ENCODE measurements at places on chromosomes 11 and 22.

- DNase-seq, result no peak
Observed at GRCh38 chr11:86176165-86176884, 68.2 kb upstream of the EED start.

DNA sequence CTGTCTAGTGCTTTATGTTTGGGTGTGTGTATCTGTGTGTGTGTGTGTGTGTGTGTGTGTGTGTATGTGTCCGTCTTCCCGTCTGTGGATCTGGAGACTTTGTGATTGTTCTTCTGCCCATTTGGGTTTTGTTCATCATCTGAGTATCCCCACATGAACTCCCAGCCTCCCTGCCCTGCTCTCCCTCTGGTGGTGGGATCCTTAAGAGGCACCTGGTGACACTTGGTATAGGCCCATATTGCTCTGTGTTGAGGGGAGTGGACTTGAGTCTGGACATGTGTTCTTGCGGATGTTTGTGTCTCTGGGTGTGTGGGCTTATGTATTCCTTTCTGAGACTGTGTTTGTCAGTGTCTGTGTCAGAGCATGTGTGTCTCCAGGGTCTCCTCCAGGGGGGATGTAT lies 15.3 kb downstream of the RCOR2 start:
- peak; percentile 27 for DNase-seq

DNA sequence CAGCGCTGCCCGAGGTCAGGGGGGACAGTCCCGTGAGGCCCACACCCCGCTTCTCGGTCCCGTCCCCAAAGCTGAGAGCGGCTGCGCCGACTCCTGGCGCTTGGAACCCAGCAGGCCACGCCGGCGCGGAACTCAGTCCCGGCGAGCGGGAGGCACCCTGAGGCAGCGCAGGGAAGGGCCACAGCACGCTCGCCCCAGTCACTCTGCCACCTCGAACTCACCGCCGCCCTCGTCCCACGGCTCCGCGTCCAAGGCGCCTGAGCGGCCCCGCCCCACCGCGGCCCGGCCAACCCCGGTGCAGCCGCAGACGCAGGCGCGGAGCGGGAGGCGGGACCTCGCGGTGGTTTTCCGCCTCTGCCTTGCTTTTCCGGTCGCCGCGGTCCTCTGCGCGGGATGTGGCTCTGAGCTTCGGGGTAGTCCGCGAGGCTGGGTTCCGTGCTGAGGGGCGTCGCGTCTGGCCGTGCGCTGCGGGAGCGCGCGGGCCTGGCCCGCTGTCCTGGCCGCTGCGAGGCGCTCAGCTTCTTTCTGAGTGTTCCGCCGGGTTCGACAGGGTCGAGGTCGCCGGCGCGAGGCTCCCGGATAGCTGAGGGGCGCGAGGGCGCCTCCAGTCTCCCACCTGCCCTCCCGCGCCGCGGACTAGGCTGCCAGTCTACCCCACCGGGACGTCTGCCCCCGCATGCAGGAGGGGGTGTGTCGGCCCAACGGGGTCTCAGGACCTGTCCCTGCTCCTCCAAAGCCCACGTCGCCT lies at the start of gene CDPF1:
Gene CDPF1 (minus strand): TSS at position 259 of the 748 bp plus-strand sequence. CDS start 2,009 bp downstream, outside the sequence.
- peak; percentile 87 for DNase-seq

DNA sequence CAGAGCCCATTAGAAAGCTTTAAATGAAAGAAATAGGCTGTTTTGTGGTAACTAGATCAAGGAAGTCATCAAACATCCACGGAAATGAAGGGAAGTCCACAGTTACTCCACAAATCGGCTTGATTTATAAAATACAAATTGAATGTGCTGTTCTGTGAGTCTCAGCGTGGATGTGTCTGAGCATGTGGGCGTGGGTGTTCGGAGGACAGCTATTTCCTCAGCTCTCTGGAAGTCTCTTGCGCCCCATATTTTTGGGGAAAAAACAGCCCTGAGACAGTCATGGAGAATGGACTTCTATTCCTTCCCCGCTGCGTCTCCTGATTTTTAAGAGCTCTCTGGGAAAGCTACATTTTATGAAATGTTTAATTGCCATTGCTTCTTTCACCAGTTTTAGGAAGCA lies 144.4 kb downstream of the EFCAB6 start:
- DNase-seq, result no peak

DNA sequence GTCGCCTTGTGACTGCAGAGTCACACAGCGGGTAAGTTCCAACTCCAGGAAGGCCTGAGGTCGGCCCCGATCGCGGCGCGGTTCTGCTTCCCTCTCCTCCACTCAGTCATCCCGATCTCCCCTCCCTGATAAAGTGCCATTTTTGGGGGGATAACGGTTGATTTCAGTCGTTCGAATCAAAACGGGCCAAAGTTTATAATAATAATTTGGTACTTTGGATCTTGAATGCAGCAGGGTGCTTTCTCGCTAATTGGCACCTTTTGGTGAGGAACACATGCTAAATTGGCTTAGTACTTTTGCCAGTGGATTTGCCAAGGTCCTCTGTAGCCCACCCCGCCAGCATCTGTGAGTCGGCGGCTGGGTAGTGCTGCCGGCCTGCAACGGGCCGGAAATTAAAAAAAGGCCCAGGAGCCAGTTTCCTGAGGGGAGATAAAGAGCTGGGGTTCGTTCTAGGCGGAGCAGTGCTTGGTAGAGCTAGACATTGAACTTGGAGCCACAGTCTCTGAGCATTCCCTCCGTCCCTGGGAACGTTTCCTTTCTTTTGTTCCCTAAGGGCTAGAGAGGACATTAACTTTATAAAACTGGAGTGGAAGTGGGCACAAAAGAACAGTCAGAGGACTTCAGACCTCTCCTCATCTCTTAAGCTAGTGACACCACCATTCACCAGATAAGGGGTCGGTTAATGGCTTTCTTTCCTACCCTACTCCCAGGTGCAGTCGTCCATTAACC lies 997 bp downstream of the UBE2L3 start:
- DNase-seq, result no peak

DNA sequence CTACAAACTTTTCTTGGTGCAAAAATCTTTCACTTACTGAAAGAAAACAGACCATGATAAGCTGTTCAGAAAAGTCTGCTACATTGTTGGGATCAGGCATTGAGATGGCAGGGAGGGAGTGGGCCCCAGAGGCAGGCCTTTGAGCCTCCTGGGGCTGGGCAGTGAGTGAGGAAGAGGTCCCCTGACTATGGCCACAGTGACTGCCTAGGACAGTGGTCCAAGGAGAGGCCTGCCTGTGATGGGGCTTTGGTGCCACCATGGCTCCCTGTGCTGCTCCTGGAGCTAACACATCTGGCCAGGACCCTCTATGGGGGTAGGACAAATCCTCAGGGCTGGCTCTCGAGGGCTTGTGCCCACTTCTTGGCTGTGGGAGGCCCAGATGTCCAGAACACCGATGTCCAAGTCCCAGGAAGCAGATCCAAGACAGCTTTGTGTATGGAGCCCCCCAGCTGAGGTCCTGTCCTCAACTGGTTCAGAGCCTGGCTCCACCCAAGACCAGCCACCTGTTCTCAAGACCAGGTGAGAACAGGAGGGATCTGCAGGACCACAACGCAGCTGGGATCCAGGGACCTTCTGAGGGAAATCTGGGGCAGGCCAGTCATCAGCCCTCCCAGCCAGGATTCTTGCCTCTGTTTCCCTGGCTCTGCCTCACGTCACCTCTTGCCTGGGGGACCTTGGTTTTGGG lies 36.9 kb downstream of the PPM1F start:
- DNase-seq, result no peak

GRCh38 chr11:2801711-2802388 lies 83.7 kb downstream of the CDKN1C start:
- DNase-seq, result no peak

DNA sequence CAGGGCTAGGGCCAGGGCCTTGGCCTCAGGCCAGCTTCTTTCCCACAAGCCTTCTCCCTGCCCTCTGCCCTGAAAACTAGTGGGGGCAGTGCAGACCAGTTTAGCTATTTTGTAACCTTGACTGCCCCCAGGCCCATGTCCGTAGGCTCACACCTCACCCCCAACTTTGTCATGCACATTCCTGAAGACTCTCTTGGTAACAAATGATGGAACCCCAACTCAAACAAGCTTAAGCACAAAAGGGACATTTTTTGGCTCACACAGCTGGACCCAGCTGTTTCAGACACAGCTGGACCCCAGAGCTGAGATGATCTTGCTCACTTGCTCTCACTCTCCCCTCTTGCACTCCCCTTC lies 46.6 kb downstream of the KCNQ1OT1 start:
- no peak for DNase-seq

GRCh38 chr11:119505861-119506260 lies 82.9 kb upstream of the THY1 start:
- DNase-seq, result no peak

DNA sequence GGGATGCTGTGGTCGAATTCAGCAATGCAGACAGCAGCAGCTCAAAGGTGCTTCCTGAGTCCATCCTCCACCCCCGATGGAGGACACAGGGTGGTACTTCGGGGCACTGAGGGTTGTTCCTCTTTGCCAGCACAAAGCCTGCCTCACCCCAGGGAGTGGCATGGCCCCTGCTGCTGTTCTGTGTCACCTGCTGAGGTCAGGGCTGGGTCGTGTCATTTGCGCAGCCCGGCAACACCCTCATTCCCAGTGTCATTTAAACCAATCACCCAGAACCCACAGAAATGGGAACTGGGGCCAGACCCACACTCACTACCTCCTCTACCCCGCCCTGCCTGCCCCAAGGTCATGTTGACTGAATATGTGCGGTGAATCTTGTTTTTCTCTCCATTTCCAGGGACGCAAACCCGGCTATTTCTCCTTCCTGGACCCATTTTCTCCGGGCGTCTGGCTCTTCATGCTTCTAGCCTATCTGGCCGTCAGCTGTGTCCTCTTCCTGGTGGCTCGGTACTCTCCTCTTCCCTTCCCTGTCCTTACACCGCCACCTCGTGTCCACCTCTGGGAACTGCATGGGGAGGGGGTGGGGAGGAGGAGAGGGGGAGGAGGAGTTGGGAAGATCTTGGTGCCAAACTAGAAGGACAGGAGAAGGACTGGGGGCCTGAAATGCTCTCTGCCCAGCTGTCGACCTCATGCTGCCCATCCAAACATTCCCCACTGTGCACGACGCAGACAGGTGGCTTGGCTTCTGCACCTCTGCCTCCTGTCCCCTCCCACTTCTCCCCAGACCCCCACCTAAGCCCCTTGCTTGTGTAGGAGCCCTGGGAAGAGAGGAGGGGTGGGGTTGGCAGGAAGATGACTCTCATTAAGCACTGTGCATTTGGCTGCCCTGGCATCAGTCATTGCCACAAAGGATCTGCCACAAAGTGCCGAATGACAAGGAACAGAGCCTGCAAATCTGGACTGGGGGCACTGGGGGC lies 71.2 kb upstream of the TBCEL start:
- peak; percentile 81 for DNase-seq

DNA sequence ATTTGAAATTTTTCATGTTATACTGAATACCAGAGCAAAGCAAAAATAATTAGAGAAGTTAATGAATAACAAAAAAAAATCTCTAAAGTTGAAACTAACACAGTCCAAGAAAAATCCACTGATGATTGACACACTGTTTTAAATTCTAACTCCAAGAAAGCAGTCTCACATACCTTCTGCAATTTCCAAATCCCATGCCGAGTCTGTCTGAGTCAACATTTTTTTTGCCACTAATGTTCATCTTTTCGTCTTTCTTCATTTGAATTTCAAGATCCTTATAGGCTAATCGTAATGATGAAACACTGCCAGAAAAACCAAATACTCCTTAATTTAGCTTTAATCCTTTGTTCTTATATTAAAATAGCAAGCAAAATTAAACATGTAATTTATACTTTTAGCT lies 39.5 kb downstream of the ARFGAP3 start:
- DNase-seq, result no peak

- DNase-seq, result no peak
Observed at GRCh38 chr11:107851704-107852310, 6.8 kb downstream of the SLC35F2 start.
